ENCODE measurements at places on chromosomes 7 and 10.

- DNase-seq: no peak
Observed at GRCh38 chr10:79209340-79209739, 137.9 kb upstream of the PPIF start.

- peak; percentile 75 for DNase-seq
Observed at GRCh38 chr7:77266291-77266794, 66.7 kb upstream of the FGL2 start.

DNA sequence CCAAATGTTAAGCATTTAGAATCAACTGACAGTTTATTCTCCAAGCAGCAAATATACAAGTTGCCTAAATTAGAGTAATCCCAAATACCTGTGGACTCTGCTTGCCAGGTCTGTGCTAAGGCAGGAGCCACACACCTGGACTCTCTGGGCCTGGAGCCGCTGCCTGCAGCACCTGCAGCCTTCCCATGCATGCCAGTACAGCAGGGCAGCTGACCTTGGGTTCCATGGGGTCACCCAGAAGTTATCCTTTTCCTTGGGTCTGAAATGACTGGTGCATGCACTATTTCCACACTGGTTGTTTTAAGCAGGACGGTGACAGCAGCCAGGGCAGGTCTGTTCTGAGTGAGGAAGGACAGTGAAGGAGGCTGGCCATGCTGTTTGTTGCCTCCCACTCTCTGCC is 573.2 kb downstream of the GLRX3 start:
- no peak for DNase-seq

GRCh38 chr7:108376206-108376605 is 80.0 kb downstream of the NRCAM start:
- DNase-seq: peak; percentile 7

DNA sequence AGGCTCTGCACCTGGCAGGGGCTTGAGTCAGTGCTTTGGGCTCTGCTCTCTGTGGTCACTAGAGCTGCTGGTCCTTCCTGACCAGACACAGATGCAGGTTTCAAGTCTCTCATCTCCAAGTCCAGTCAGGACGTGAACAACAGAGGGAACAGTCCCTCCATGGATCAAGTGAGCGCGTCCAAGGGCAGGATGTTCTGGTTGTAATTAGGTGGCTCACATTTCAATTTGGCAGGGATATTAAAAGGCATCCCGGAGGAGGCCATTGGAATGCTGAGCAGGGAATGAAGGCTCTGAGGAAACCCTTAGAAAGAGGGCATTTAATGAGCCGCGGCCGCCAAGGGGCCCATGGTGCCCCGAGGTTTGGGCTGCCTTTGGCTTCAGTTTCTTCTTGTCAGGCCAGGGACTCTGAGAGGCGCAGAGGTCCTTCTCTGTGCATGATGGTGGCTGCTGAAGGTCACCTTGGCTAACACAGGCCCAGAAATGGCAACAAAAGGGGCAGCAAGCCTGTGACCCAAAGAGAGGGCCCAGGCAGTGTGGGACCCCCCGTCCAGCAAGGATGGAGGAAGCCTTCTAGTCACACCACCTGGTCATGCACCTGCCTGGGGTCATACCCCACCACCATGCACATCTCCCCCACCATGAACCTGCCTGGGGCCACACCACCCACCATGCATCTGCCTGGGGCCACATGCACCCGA is 30.7 kb upstream of the INPP5A start:
- no peak for DNase-seq

DNA sequence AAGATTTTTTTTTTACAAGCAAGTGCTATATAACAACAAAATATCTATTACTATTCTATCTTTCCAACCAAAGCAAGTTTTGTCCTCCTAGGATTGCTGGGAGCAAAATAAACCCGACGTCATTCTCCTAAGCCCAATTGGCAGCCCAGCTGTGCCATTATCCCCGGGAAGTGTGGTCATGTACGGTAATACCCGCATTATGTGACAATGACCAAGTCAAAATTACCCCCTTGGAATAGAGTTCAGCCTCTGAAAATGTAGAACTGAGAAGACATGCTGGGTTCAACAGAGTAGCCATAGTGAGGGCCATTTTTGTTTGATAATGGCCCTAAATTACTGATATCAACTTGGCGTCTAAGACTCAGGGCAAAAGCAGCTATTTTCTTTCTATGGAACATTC is 215.5 kb downstream of the LRRTM3 start:
- DNase-seq: no peak

DNA sequence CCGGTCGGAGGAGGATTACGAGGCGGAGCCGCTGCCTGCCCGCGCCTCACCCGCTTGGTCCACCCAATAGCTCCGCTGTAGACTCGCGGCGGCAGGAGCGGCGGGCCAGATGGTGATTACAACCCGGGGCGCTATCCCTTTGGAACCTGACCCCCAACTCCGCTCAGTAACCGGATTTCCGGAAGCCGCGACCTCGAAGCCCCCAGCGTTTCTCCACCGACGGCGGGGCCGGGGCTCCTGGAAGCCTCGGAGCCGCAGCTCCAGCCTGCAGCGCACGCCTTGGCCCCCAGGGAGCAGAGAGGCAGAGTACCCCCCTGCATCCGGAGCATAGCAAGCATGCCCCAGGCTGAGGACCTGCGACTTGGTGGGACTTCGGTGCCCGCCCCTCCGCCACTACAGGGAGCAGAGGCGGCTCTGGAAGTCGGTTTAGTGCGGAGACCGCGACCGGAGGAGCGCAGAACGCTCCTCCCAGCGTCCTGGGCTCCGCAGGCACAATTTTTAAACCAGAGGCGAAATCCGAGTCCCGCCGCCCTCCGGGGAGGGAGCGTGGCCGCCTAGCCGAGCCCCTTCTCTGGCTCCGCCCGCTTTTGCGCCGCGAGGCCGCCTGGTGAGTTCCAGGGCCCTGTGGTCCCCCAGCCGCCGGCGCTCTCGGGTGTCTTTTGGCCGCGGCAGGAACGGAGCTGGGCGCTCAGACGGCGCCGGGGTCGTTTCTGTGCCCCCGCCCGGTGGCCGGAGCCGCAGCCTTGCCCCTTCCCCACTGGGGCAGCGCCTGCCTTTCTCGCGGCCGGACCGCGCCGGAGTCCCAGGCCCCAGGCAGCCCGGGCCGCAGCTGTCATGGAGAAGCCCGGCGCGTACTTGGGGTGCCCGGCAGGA is 28.2 kb upstream of the BMS1 start:
- no peak for DNase-seq

DNA sequence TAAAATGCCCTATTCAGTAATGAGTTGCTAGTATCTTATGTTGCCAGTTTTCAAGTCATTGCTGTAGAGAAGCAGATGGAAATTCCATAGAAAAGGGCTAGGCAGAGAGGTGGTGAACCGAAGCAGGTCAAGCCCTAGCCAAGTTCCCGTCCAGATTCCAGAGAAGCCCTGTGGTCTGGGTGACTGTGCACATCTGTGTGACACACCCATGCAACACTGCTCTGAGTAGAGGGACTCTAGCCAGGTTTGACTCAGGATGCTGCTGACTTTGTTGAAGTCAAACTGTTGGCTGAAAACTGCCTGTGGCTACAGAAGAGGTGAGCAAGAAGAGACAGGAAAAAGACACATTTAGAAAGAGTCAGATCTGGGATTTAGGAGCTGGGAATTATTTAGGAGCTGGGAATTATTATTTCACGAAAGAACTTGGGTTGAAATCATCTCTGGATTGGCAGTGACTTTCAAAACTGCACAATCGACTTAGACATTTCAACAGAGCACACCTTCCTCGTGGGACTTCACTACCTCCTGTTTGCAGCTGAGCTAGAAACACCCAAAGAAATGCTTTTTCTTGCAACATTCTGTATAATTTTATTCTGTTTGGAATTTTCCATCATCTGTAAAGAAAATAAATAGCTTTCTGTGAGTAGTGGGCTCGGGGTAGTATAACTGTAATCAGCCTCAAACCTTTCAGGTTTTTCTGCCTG is 149.1 kb upstream of the PRKCQ start:
- DNase-seq: no peak

DNA sequence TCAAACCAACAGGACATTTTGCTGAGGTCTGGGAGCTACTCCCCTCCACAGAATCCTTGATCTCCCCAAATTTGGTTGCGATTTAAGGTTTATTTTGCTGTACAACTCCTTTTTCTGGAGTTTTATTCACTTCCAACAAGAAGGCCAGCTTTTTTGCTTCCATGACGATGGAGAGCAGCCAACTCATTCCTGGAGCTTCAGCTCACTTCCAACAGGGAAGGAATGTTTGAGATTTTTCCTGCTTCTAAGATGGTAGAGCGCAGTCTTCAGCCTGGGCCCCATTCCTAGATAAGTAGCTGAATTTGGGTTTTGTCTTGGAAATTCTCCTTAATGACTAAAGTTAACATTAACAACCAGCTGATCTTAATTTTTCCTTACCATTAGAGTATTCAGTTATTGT is 30.9 kb upstream of the CREB3L2 start:
- no peak for DNase-seq

DNA sequence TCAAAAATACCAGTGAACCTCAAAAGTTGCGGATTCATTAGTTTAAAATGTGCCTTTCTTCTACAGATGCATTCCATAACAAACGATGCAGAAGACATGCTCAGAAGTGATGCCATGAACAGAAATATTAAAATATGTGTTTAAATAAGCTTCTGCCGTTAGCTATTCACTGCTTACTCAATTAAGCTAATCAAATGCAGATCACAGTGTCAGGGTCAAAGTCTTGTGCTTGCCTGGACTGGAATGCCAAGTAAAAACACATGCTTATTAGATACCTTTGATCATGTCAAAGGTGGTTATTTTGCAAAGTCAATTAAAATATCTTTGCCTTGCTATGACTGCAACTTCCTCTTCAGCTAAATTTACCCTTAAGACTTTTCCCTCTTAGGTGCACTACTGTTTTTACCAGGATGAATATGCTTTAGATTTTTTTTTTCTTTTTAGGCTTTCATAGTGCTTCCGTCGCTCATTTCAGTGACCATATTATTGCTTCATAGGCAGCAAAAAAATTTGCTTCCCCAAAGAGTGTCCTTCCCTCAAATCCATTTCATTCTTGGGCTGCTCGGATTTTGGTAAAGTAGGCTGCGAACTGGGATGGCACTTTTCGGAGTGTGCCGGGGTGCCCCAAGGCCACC is 905 bp downstream of the ASB13 start:
- no peak for DNase-seq

GRCh38 chr10:29142516-29143314 is 146.2 kb upstream of the LYZL1 start:
- no peak for DNase-seq

DNA sequence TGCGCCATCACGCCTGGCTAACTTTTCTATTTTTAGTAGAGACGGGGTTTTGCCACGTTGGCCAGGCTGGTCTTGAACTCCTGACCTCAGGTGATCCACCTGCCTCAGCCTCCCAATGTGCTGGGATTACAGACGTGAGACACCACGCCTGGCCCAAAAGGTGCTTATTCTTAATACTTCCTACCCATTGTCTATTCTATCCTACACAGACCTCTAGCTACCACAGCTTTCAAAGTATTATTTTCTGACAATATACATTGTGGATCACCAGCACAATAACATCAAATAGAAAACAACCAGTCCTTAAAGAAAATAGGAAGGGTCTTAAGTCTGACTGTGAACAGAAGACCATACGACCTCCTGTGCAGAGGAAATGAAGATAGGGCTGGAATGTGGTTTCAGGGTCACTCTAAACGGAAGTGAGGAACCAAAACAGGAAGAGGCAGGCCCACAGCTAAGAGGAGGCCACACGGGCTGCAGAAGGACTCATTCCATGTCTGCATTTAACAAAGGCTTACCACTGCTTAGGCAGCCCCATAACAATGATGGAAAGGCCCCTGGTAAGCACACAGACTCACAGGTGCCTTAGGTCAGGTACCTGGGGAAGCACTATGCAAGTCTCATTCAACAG is 115.2 kb downstream of the ZFAND4 start:
- DNase-seq: peak; percentile 49

DNA sequence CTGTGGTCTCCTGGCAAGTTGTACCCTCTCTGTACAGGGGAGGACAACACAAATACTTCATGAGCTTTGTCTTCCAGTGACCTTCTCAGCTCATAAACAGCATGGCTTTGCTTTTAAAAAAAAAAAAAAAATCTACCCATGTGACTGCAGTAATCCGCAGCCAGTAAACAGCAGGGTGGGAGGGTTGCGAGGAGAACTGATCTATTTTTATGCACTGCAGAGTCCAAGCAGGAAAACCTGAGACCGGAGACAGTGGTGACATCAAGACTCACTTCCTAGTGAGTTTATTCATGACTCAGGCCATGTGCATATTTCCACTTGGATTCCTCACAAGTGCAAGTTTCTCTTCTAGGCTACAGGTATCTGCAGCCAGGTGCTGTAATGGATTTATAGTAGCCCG is 127.9 kb downstream of the NRF1 start:
- DNase-seq: no peak

GRCh38 chr10:62454687-62455397 is 80.7 kb downstream of the ZNF365 start:
- no peak for DNase-seq

- DNase-seq: no peak
Observed at GRCh38 chr7:95589031-95589430, 7.3 kb downstream of the PDK4 start.

GRCh38 chr7:130162196-130162595 is 43.0 kb downstream of the TMEM209 start:
- no peak for DNase-seq

- no peak for DNase-seq
Observed at GRCh38 chr10:62388328-62388727, 14.2 kb downstream of the ZNF365 start.

DNA sequence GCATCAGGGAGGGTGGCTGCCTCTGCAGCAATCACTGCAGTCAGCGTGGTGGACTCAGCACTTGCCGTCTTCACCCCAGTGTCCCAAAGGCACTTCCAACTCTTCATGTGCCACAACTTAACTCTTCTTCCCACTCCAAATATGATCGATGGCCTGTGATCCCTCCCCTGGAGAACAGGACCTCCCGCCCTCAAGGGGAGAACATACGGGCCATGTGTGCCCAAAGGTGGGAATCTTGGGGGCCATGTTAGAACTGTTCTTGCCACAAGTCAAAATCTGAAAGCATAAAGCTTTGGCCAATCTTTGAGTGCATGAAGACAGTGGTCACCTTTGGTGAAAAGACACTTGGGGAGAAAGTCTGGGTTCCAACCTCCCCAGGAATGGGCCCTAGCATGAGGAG is 368.5 kb upstream of the MGMT start:
- no peak for DNase-seq

DNA sequence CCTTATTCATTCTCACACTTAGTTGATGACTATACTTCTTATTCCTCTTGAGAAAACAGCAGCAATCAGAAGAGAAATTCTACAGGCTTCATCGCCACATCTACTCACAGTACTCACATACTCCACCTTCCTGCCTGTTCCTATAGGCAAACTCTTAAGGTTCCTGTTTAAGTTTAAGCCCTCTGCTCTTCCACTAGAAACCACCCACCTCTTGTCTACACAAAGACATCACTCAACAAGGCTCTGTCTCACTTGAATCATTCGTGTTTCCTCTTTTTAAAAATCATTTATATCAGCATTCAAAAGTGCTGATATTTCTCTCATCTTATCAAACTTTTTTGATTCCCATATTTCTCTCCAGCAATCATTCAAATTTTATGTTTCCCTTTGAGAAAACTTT is 85.5 kb upstream of the ADO start:
- DNase-seq: no peak

Measured in GM12865 (cell line).